ENCODE measurements at places on chromosomes 13 and 19.

GRCh38 chr19:16100524-16100923 lies 11.2 kb upstream of the RAB8A start:
- DNase-seq = no peak

- DNase-seq = no peak
Observed at GRCh38 chr13:40233731-40234195, 432.7 kb downstream of the FOXO1 start.

GRCh38 chr13:66364346-66364745 lies 865.8 kb downstream of the PCDH9 start:
- DNase-seq = no peak

DNA sequence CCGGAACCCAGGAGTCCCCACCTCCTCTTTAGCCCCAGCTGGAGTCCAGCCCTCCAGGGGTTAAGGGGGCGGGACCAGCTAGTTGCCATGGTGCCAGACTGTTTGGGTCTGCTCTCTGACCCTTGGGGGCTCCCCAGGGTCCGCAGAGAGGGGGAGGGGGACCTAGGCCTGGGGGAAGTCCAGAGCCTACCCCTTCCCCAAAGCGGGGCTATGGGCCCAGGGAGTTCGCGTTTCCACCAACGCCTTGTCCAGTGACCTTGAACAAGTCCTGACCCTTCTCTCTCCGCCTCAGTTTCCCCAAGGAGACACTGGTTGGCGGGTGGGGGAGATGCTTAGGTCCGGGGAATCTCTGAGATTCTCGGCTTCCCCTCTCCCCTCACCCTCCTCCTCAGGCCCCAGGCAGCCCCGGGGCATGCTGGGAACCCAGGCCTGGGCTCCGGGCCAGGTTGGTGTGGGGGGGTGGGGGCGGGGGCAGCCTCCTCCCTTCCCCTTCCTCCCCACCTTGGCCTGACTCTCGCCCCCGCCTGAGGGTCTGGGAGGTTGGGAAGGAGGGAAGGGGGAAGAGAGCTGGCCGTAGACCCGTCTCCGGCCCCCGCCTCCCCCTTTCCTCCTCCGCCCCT lies 2.6 kb upstream of the SPACA6 start:
- DNase-seq = peak; percentile 75

- DNase-seq = peak; percentile 67
Observed at GRCh38 chr19:16594681-16595091, 22.5 kb upstream of the SLC35E1 start.

DNA sequence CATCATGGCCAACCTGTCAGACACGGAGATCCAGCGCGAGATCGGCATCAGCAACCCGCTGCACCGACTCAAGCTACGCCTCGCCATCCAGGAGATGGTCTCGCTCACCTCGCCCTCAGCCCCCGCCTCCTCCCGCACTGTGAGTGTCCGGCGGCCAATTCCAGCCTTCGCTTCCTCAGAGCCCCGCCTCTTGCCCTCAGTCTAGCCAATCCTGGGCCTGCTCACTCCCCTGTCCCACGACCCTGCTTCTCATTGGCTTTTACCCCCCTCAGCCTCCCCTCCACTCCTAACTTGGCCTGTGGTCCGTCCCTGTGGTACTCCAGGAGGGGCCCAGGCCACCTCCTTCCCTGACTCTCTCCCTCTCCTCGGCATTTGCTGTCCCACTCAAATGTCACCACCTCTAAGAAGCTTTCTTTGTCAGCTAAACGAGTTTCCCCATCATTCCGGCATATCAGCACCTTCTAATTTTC lies 12.3 kb downstream of the HRC start:
- peak; percentile 88 for DNase-seq

- DNase-seq = peak; percentile 82
Observed at GRCh38 chr19:49680421-49681351, 3.6 kb downstream of the PRMT1 start.

GRCh38 chr19:45069056-45069455 lies 7.2 kb downstream of the ZNF296 start:
- no peak for DNase-seq

DNA sequence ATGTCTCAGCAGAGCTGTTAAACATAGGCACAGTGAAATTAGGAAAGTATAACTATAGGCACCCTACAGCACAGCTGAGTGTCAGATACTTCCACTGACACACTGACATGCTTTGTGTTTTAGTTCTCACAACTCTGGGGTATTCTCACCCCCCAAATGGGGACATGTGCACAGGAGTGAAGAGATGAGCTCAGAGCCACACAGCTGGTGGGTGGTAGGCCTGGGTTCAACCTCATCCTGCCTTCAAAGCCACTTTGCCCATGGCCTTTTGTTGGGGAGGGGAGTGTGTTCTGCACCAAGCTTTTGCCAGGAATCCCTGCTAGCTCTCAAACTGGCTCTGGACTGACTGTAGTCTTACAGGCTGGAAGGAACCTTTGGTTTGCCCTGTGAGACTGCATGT lies 1.7 kb upstream of the SLC35E1 start:
- no peak for DNase-seq

DNA sequence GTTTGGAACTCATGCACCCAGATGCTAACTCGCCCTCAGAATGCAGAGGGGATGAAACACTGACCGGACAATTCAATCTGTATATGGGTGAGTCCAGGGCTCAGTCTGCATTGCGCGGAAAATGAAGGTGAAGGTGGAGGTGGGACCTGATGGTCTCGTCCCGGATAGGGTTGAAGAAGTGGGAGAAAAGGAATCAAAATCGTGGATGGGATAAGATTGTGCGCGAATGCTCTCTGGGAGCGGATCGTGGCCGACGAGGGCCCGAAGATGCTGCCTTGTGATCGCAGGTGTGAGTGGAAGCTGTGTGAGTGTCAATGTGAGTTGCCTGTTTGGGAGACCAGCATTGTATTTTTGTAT lies 594 bp upstream of the ZNF850 start:
- DNase-seq = no peak

- DNase-seq = no peak
Observed at GRCh38 chr13:38693641-38694040, 6.8 kb downstream of the FREM2 start.

DNA sequence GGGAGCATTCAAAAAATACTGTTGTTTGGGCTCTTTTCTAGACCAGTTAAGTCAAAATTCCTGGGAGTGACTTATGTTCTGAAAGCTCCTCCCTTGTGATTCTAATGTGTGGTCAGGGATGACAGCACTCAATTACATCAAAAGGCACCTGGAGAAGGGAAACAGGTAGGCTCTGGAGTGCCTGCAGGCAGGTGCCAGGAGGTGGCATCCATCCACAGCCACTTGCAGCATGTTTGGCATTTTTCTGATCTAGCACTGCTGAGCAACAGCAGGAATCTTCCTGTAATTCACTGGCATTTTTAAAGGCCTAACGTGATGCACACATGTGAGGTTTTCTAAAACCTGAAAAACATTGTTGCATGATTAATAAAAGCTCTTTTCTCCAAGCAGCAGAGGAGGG lies 94.6 kb downstream of the CCNA1 start:
- no peak for DNase-seq

DNA sequence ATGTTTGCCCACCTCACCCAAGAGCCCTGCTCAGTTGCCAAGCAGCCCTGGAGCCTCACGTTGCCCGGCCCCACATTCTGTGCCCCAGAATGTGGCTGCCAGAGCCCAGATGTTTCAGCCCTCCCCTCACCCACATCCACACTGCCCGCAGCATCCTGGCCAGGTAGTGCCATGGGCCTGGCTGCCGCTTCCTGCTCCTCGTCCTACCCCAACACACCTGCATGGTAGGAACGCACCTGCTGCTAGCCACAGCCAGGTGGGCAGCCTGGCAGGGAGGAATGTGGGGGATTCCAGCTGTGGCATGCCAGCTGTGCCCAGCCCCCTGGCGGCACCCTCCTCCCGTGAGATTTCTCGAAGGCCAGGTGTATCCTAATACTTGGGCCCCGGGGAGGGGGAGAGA lies 7.5 kb upstream of the NFIX start:
- DNase-seq = no peak

DNA sequence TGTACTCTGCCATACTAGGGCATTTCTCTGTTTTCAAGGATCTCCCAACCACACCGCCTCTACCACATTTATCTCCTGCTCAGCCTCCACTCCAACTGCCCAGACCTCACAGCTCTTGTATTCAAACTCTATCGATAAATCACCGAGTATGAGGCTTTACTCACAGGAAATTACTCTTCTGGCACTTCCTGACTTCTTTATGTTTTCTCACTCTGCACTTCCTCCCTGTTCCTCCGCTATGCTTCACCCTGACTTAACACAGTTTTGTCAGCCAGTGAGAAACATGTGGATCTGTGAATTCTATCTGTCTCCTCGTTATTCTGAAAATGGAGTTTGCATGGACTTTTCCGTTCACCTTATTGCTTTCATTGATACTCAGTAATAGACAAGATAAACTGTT lies 2.6 kb upstream of the CARD8 start:
- DNase-seq = peak; percentile 66

DNA sequence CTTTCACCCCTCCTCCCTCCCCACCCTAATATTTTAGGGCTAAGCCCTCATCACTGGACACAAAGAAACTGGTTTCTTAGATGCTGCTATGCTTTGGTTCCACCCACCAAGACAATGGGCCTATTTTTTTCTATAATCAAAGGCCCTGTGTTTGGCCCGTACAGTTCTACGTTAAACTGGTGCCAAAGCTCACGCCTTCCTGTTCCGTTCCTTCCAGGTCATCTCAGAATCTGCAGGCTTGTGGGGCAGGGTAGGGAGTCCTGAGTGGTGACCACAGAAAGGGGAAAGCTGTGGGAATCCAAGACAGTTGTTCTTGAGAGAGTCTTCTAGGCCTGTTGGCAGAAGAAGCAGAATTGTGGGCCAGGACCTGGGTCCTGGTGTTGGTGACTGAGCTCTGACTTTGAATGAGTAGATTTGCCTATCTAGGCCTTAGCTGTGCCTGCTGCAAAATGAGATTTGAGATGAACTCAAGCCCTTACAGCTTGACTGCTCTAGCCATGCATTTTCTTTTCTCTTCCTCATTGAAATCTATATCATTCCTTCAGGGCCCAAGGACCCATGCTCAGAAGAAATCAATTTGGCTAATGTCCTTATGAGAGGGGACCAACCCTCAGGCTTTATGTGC lies 19.1 kb upstream of the CXCL17 start:
- no peak for DNase-seq

DNA sequence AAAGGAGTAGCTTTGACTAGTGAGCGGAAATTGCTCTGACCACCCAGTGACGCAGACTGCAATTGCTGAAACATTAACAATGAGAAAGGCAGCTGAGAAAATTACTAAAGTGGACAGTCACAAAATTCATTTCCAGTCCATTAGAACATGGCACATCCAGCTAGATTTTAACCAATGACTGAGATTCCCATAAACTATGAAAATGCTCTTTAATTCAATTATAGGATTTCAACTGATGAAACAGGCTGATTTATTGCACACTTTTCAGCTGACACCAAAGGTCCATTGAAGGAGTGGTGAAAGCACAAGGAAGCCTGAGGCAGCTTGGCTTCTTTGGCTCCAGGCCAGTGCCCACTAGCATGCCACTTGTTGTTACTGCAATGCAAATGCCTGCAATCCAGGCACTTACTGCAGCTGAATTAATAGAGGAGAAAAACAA lies 933.4 kb downstream of the SLITRK6 start:
- peak; percentile 12 for DNase-seq

GRCh38 chr19:18150776-18151624 lies 2.0 kb upstream of the PIK3R2 start:
- DNase-seq = no peak

DNA sequence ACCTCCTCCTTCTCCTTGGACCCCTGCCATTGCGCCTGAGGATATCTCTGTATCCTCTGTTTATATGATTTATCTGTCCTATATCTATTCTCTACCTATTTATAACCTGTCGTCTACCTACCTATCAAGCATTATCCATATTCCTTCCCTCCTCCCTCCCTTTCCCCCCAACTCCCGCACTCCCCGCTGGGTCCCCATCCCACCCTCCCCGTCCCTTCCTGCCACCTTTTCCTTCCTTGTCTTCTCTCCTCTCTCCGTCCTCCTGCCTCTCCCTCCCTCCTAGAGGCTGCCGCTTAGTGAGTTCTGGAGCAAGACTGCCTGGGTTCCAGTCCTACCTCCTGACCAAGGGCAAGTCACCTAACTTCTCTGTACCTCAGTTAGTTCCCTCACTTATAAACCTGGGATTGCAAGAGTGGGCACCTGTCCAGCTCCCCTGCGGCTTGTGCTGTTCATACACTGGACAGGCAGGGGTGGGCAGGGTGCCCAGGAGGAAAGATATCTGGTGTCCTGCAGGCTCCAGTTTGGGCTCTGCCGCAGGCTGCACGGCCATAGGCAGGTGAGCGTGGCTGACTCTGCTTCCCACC lies 16.1 kb downstream of the TTYH1 start:
- DNase-seq = no peak

GRCh38 chr13:22846551-22846950 lies 334.2 kb upstream of the SGCG start:
- no peak for DNase-seq

GRCh38 chr13:26534036-26534726 lies 23.3 kb upstream of the WASF3 start:
- DNase-seq = no peak

- no peak for DNase-seq
Observed at GRCh38 chr13:87754097-87754496, 82.9 kb downstream of the SLITRK5 start.

- DNase-seq = no peak
Observed at GRCh38 chr13:107568181-107568580, 647.2 kb downstream of the LIG4 start.

GRCh38 chr19:54465426-54466109 lies 2.0 kb upstream of the LENG9 start:
- DNase-seq = no peak

GRCh38 chr19:16104722-16105121 lies 7.0 kb upstream of the RAB8A start:
- no peak for DNase-seq

- peak; percentile 54 for DNase-seq
Observed at GRCh38 chr19:18865973-18866799, 29.8 kb downstream of the CERS1 start.

GRCh38 chr19:30719189-30719998 lies 347.2 kb downstream of the ZNF536 start:
- DNase-seq = peak; percentile 73

DNA sequence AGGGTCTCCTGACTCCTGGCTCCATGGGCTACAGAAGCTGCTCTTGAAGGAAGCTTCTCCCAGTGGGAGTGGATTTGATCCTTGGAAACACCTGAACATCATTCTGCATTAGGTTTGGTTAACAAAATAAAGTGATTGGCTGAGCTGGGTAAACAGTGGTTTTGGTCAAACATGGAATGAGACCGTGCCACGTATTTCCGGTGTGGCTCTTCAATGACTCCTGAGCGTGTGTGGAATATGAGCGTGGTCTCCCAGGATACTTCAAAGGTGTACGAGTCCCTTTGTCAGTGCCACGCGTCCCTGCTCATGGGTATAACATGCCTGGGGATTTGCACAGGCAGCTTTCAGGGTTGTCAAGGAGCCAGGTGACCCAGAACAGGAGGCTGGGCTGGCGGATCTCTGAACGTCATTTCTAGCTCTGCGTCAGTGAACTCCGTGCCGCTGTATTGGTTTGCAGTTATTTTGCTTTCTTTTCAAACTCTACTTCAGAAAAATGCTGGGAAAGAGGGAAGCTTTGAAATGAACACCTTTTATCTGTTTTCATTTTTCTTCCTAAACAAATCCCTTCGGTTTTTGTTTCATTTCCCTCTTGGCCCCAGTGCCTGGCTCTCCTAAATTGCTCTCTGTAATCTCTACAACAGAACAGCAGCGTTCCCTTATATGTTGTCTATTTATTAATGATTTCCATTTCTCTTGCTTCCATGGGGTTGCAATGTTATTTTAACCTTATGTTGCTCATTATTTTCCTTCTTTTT lies 26.3 kb upstream of the GJB6 start:
- DNase-seq = no peak
